ENCODE measurements at places on chromosomes 5 and 9.

DNA sequence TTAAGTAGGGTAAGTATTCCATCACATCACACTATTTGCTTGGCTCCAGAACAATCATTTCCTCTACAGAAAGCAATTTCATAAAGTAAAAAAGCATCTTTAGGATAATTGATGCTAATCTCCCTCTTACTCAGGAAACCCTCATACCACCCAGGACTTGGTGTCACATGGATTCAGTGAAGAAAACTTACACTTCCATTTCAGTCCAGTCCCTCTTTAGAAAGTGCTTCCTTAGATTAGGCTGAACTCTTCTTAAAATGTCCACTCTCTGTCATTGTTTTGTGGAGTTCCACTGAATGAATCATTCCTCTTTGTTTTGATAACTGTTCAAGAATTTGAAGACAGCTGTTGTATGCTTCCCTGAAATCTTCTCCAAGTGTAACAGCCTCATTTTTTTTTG is 144.0 kb upstream of the ZNF462 start:
- no peak for DNase-seq

GRCh38 chr5:160469156-160470144 is 47.8 kb downstream of the PTTG1 start:
- no peak for DNase-seq

DNA sequence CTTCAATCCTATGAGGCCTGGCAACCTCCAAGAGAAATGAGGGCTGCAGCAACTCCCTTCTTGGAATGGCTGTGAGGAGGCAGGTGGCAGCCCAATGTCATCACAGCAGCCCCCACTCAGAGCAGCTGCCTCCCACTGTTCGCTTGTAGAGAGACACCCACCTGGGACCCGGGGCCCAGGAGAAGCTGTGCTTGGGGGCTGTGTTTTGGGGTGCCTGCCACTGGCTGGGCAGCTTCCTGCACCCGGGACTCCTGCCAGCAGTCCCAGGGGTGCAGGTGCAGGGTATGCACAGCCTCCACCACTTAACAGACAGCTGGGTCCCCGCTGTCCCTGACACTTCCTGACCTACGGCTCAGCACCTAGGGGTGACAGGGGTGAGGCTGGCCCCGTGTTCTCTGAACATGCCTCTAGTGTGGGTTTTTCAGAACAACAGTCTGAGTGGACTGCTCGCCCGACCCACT is 26.2 kb downstream of the NIPAL4 start:
- no peak for DNase-seq

- DNase-seq = peak; percentile 84
Observed at GRCh38 chr5:178113141-178113787, at the start of gene N4BP3. Gene N4BP3, plus strand, starts transcription at chr5:178113532. Its CDS starts 6,052 bp downstream, at chr5:178119584.

GRCh38 chr5:169044962-169045361 is 256.0 kb downstream of the SLIT3 start:
- DNase-seq = no peak

GRCh38 chr5:51944500-51945125 is 561.4 kb downstream of the ISL1 start:
- DNase-seq = no peak

- DNase-seq = no peak
Observed at GRCh38 chr9:90641086-90641485, 1.5 kb downstream of the DIRAS2 start.

- no peak for DNase-seq
Observed at GRCh38 chr9:81462801-81463200, 226.5 kb downstream of the TLE1 start.

DNA sequence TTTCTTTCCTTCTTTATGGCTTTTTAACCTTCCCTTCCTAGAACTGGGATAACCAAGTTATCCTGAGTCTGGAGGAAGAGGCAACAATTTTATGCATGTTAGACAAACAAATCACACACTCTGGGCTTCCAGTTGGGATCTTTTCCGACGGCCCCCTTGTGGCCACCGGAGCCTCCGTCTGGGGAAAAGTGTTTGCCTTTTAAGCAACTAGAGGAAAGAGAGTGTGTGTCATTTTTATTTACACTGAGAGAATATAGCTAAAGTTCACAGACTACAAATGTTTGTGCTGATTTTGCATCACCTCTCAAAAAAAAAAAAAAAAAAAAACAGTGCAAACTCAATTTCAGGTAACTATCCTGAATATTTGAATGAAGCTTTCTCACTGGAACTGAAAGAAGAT is 126.2 kb downstream of the SEMA6A start:
- no peak for DNase-seq

DNA sequence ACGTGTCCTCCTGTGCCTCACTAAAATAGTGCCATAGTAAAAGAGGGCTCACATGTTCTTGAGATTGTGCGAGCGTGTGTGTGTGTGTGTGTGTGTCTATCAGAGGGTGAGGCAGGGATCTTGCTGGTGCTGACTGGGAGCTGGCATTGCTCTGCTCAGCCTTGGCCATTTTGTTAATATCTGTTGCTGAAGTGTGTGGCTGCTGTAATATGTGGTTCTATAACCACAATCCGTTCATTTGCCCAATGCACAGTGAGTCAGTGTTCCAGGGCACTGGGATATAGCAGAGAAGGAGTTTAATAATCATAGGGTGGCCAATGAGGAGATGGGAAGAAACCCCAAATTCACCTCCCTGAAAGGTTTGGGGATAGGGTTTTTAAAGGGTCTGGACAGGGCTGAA is 61.3 kb downstream of the RASGRF2 start:
- no peak for DNase-seq

GRCh38 chr9:126472948-126473298 is 140.8 kb upstream of the LMX1B start:
- DNase-seq = no peak

GRCh38 chr9:108149326-108149725 is 659.8 kb upstream of the KLF4 start:
- no peak for DNase-seq

GRCh38 chr5:10747678-10748622 is 13.1 kb downstream of the DAP start:
- no peak for DNase-seq

DNA sequence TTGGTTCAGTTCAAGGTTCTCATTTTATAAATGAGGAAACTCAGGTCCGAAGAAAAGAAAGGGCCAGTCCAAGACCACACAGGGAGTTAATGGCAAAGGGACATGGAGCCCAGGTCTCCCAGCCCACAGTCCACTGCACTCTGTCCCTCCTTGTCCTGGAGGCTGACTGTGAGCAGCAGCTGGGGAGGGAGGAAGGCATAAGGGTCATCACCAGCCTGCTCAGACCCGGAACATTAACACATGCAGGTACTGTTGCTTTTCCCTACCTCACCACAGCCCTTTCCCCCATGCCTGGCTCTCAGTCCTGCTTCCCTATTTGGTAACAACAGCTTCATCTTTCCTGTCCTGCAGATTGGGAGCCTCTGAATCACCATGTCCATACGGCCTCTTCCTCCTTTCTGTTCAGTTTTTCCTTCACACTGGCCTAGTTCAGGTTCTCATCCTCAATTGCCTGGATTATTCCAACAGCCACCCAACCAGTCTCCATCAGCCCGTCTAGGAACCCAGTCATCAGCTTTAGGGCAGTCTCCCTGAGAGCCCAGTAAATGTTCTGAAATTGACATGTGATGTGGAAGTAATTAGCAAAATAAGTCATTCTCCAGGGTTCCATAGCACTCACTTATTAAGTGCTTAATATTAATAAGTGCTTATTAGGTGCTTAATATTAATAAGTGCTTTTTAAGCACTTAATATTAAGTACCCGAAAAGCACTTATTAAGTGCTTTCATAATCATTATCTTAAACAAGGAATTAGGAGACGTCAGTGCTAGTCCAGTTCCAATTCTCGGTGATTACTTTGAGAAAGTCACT is 4.3 kb downstream of the GPX3 start:
- DNase-seq = no peak

GRCh38 chr9:21210311-21210710 is 3.4 kb upstream of the IFNA10 start:
- no peak for DNase-seq

GRCh38 chr5:106759581-106759980 is 911.2 kb downstream of the EFNA5 start:
- no peak for DNase-seq

DNA sequence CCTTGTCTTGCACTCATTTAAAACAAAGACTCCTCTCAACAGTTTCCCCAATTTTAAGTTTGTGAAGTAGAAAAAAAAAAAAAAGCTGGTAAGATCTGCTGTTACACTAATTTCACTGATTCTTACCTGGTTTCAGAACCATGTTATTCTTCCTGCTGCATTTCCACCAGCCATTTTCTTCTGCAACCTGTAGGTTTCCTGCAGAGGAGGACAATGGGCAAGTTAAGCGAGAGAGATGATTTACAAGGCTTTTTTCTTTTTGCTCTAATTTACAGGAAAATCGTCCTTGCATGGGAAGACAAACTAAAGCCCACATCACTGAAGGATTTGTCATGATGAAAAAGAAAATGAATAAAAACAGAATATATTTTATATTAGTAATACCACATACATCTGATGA is 86.0 kb upstream of the SMARCA2 start:
- no peak for DNase-seq

- DNase-seq = no peak
Observed at GRCh38 chr5:99675974-99676373, 747.2 kb upstream of the CHD1 start.

DNA sequence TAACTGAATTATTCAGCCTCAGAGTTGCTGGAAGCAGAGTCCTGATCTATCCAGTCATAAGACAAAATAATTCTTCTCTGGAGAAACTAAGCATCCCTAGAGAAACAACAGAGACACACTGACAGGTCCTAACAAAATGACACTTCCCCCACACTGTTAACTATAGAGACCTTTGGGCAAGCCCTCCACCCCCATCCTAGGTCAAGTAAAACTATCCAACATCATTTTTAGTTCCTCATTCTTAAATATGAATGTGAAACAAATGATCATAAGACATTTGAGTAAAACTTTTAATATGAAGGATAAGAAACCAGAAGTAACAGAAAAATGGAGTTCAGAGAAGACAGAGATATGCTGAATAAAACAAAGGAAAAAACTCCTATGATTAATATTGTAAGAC is 30.9 kb downstream of the CNTLN start:
- DNase-seq = no peak

DNA sequence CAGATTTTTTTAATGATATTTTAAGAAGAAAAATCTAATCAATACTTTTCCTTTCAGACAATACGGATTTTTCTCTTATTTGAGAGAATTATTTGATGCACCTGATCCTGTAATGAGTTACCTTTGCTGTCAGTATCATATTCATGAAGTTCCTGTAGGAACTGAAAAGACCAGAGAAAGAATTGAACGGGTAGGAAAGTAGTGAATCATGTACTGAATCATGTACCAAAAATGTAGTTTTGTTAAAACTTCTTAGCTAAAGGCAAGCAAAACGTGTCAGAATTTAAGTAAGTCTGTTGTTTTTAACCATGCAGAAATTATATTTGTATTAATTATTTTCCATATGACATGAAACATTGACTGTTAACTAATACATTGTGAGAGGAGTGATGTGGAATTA is 56.6 kb downstream of the SMC5 start:
- DNase-seq = no peak

Measured in activated T-cell treated with anti-CD3 and anti-CD28 coated beads for 48 hours (primary cell).